Esophagus (tissue), 2 donors: ENCODE measurements at places on chromosomes 4 and X. TPM values are rescaled to one million over a fixed set of nuclear protein-coding genes. Genes with fewer than 3 reads are reported as not detected.

The ARHGAP6 gene
- polyA plus RNA-seq: 1.7 TPM

The CXXC4 gene
- polyA plus RNA-seq: 0.09 TPM

The RTL3 gene
- not detected for polyA plus RNA-seq

The IL2 gene
- polyA plus RNA-seq: not detected

The CFI gene
- polyA plus RNA-seq: 5.7 TPM

The DDX53 gene
- polyA plus RNA-seq: not detected

The EGFL6 gene
- 3.1 TPM for polyA plus RNA-seq

The TMPRSS11E gene
- 227 TPM for polyA plus RNA-seq

The PPID gene
- 15.8 TPM for polyA plus RNA-seq

The POU3F4 gene
- polyA plus RNA-seq: not detected

The CT55 gene
- polyA plus RNA-seq: not detected

The TLR10 gene
- polyA plus RNA-seq: 0.12 TPM

The IL2RG gene
- polyA plus RNA-seq: 9.2 TPM

The TMPRSS11B gene
- 394 TPM for polyA plus RNA-seq

The NWD2 gene
- polyA plus RNA-seq: under 0.01 TPM

The HSD17B11 gene
- 6.6 TPM for polyA plus RNA-seq

The TEX11 gene
- polyA plus RNA-seq: not detected

The S100P gene
- polyA plus RNA-seq: 60.0 TPM

The FAM184B gene
- polyA plus RNA-seq: 0.07 TPM

The TMSB15A gene
- polyA plus RNA-seq: not detected

The CTAG2 gene
- not detected for polyA plus RNA-seq

The USP17L29 gene
- not detected for polyA plus RNA-seq

The SLC26A1 gene
- 0.49 TPM for polyA plus RNA-seq

The TLR1 gene
- polyA plus RNA-seq: 1.2 TPM

The TRAM1L1 gene
- polyA plus RNA-seq: 0.49 TPM
